Right forelimb (tissue), 1 donor: ENCODE measurements at places on chromosomes 4 and X.

GRCh38 chrX:44330227-44330626, 13.2 kb downstream of the EFHC2 start:
- DNase-seq, result no peak

DNA sequence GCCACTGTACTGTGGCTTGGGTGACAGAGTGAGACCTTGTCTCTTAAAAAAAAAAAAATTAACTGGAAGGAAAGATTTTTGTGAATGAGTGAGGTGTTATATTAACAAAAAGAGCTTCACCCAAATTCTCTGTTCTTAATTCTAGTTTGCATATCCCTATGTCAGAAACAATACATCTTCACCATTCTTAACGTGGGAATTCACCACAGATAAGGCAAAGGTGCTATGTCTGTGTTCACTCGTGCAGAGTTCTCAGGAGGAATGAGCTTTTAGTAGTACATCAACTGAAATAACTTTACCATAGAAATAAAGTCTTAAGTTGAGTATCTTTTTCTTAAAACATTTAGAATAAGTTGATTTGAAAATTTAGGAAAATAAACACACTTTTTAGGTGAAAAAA, 135.1 kb downstream of the RAPGEF2 start:
- no peak for DNase-seq

DNA sequence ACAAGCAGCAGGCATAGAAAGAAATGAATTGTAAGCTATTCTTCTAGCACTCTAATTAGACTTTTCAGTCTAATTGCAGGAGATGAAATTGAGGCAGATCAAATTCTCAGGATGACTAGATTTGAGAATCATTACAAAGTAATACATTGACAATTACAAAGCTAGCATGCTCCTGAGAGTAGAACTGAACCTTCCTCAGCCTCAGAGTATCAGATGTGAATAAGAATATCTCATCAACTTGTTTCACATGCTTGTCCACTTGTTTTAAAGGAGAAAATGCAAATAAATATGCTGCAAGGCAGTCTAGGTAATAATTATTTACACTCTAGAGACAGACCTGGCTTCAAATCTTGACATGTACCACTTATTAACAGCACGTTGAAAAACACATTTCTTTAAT, 491.0 kb upstream of the MAGEB2 start:
- DNase-seq, result no peak

- DNase-seq, result no peak
These were observed 61.9 kb upstream of the SLC25A43 start for GRCh38 chrX:119337201-119337600.

- no peak for DNase-seq
These were observed 46.9 kb upstream of the MAP9 start for GRCh38 chr4:155423671-155424070.

- DNase-seq, result no peak
These were observed 2.3 kb downstream of the NAT8L start for GRCh38 chr4:2061186-2062131.

DNA sequence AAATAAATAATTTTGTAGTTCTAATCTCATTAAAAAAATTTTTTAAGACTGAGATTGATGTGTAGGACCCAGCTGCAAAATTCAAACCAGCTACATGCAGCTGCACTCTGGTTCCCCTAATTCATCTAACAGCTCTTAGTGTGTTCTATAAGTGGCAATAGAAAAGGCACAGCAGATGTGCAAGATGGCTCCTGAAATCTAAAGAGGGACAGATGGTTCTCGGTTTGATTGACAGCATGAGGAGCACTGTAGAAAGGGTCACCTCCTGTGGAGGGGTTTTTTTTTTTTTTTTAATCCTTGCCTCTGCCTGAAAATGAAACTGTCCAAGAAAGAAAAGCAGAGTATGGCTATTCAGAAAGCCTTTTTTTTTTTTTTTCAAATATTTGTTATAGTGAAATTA, 16.9 kb upstream of the OCIAD1 start:
- no peak for DNase-seq

- DNase-seq, result no peak
These were observed 25.1 kb upstream of the UGT2B11 start for GRCh38 chr4:69239557-69240168.

DNA sequence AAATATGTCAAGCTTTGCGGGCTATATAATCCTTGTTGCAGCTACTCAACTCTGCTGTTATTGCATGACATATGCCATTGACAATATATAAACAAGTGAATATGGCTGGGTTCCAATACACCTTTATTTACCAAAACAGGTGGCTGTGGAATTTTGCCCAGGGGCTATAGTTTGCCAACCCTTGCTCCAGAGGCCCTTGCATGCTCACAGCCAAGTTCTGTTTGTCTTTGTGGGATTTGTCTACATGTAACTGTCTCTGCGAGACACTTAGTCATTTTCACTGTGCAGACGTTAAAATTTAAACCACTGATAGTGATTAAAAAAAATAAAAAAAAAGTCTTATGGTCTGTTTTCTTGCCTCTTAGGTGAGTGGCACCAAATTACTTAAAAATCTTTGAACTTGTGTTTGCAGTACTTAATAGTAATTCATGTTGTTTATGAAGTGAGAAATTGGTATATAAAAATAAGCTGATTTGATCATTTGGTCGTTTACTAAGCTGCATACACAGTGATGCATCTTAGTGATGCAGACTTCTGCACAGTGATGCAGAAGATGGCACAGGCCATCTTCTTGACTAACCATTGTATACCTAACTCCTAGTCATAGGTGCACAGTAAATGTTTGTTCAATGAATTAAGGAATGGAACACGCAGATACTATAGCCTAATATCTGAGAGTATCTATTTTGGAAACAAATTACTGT, 170.9 kb downstream of the FRMPD4 start:
- no peak for DNase-seq

GRCh38 chr4:145299380-145300076, 119.1 kb upstream of the OTUD4 start:
- no peak for DNase-seq

DNA sequence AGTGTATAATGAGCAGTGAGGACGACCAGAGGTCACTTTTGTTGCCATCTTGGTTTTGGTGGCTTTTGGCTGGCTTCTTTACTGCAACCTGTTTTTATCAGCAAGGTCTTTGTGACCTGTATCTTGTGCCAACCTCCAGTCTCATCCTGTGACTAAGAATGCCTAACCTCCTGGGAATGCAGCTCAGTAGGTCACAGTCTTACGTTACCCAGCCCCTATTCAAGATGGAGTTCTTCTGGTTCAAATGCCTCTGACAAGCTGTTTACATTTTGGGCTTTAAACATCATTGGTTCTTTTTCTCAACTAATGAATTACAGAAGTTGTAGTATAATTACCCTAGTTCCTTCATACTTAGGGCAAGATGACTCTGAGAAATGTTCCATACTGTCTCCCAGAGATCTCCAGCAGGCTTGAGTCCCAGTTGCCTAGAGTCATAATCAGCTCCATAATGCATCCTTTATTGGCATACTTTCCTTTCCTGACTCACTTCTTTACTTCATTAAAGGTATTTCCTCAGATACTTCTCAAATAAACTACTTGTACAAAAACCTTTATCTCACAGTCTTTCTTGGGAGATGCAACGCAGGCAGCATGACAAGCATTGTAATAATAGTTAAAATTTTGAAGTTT, 136.5 kb downstream of the KDM6A start:
- no peak for DNase-seq

- DNase-seq, result no peak
These were observed 485 bp downstream of the AADAT start for GRCh38 chr4:170089274-170089667.

DNA sequence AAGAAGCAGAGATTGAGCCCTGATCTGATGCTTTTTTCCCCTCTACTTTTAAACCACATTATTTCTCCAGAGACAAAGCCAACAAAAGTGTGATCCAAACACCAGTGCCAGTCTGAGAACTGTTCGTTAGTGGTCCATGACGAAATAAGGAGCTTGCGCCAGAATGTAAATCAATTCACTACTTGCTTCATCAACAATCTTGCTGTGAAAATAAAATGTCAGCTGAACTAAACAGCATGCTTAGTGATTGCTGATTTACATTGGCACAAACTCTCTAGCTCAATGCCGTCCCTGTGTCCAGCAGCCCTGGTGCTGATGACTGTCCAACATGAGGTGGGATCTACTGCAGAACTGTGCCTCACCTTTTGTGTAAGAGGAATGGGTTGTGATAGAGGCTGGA, 71.3 kb downstream of the SOX3 start:
- DNase-seq, result no peak

DNA sequence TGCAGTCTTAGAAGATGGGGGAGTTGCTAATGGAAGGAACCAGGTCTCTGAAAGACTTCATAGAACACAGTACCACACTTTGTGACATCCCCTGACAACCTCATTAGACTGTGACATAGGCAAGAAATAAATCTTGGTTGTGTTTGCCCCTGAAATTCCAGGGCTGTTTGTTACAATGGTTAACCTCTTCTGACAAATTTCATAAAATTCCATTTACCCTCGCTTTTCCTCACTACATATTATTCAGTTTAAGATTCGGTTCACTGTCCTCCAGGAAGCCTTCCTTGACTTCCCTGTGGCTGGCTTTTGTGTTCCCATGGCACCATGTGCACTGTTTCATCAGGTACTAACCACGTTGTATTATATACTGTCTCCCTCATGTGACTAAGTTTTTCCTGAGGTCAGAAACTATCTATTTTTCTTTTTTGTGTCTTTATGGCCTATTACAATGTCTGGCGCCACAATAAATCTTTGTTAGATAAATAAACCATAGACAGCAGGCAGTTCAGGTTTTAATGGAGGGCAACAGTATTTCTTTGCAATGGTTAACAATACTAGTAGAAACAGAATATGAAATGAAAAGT, 54.2 kb downstream of the ATXN3L start:
- no peak for DNase-seq

- DNase-seq, result no peak
These were observed 101.5 kb upstream of the SMAD1 start for GRCh38 chr4:145380123-145380522.

DNA sequence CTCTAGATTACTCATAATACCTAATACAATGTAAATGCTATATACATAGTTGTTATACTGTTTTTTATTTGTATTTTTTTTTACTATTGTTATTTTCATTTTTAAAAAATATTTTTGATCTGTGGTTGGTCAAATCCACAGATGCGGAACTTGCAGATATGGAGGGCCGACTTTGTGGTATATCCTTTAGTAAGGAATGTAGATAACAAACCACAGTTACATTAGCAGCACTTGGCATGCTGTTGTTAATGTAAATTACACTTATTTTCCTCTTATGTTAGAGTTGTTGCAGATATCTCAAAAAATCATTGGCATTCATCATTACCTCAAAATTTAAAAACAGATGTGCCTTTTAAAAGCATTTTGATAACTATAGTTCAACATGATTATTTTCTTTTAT, 151.0 kb downstream of the TMEM164 start:
- DNase-seq, result no peak

DNA sequence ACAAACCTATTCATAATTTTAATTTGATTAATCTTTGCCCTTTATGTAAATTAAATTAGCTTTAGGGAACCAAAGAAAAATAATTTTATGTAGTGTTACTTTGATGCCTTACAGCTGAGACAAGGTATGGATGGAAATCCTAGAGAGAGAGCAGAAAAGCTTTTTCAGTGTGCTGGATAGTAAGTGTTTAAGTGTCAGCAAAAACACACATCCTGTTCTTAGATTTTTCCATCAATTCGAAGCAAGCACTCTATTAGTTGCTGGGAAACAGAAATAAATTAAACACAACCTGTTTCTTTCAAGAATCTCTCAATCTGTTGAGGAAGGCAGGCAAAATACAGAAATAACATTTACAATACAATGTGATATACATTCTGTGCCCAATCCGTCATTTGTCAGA, 327.8 kb downstream of the GALNTL6 start:
- DNase-seq, result no peak

GRCh38 chrX:63513825-63514568, 162.9 kb upstream of the SPIN4 start:
- peak; percentile 49 for DNase-seq

DNA sequence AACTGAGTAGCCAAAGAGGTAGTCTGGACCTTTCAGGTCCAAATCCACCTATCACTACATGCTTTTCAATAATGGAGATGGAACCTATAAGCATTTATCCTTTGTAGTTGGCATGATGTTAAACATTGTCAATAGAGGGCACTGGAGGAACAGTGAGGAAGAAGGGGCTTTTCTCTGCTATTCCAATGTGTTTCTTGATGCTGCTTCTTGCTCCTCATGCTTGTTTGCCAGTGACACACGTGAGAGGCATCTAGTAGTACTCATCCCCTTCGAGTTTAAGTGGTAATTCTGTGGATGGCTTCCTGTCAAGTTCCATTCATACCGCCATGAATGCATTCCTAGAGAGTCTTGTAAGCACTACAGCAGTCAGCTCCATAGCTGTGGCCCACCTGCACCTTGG, 84.0 kb downstream of the NAA11 start:
- no peak for DNase-seq

DNA sequence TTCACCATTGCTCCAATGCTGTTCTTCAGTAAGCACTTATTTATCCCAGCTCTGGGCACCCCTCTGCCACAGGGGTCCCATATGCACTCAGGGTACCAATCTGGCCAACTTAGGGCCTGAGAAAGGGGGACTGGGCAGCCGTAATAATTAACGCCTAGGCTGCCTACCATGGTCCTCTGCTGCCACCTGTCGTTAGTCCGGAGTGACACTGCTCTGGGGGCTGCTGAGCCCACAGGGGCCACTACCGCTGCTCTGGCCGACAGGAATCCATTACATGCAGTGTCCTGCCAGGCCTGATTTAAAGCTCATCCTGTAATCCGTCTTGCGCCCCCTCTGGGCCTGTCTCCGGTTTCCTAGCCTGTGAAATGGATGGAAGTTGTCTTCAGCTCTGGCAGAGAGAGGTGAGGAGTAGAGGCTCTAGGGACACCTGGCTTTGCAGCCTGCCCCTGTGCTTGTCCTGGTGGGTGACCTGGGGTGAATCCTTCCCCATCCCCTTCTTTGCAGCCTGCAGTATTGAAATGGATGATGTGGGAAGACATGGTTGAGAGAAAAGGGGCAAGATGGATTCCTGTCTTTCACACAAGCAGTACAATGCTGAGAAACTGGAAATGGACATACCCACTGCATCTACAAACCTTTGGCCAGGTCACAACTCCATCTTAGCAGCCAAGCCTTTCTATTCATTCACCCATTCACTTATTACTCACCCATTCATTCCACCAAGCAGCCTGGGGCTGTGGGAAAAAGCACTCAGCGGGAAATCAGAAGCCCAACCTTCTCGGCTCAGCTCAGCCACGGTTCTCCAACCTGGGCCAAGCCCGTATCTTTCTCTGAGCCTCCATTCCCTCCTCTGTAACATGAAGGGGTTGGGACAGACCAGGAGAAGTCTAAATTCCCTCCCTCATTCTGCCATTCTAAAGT, 116.3 kb upstream of the NALF2 start:
- DNase-seq, result peak; percentile 70

GRCh38 chr4:14130551-14130950, 503.0 kb upstream of the BOD1L1 start:
- DNase-seq, result no peak

DNA sequence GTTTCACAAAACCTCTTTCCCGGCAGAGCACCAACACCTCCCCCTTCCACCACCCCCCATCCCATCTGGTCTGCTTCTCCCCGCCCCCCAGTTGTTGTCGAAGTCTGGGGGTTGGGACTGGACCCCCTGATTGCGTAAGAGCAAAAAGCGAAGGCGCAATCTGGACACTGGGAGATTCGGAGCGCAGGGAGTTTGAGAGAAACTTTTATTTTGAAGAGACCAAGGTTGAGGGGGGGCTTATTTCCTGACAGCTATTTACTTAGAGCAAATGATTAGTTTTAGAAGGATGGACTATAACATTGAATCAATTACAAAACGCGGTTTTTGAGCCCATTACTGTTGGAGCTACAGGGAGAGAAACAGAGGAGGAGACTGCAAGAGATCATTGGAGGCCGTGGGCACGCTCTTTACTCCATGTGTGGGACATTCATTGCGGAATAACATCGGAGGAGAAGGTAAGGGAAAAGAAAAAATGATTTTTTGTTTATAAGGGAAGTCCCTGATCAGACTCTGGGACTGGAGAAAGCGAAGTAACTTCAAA, at the start of gene PDGFRA:
TSS of gene PDGFRA (plus strand) at position 333 of the 541 bp plus-strand sequence. CDS start 29,476 bp downstream, outside the sequence.
- DNase-seq, result peak; percentile 87
